ENCODE measurements at places on chromosomes 16 and 17.

GRCh38 chr16:55010492-55011160 is 80.0 kb downstream of the IRX5 start:
- no peak for DNase-seq

DNA sequence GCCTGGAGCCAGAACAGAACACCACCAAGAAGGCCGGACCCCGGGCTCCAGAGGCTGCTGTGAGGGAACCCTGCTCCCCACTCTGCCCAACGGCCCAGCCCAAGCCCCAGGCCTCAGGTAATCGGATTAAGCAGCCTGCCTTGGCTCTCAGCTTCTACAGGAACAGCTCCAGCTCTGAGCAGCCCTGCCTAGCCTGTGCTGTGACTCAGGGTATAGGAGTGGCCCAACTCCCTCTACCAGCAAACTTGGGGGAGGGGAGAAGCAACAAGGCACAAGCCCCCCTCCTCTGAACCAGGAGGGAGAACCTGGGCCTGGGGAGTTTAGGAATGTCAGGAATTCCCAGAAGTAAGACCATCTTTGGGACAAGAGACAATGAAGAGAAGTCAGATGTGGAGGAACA is 849 bp upstream of the SOX15 start:
- peak; percentile 86 for DNase-seq

DNA sequence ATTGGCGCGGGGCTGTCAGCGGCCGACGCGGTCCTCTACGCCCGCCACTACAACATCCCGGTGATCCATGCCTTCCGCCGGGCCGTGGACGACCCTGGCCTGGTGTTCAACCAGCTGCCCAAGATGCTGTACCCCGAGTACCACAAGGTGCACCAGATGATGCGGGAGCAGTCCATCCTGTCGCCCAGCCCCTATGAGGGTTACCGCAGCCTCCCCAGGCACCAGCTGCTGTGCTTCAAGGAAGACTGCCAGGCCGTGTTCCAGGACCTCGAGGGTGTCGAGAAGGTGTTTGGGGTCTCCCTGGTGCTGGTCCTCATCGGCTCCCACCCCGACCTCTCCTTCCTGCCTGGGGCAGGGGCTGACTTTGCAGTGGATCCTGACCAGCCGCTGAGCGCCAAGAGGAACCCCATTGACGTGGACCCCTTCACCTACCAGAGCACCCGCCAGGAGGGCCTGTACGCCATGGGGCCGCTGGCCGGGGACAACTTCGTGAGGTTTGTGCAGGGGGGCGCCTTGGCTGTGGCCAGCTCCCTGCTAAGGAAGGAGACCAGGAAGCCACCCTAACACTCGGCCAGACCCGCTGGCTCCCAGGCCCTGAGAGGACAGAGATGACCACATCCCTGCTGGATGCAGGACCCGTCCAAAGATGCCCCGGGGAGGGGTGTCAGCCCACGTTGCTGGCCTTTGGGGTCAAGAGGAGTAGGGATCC is 2.4 kb upstream of the NECAB2 start:
- no peak for DNase-seq

- no peak for DNase-seq
These were observed 6.0 kb downstream of the PLLP start for GRCh38 chr16:57278494-57278893.

DNA sequence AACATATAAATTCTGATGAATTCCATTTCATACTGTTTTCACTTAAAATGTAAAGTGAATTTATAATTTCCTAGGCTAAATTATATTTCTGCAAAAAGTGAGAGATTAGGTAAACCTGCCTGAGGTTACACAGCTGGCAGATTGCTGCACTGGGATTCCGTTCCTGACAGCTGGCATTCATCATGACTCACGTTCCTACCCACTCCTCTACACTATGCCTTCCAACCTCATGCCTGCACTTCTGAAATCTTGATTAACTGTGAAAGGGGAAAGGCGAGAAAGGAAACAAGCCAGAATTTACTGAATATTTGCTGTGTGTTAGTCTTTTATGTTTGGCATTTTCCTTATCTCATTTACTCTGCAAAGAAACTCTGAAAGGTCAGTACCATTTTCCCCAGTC is 73.3 kb upstream of the MON1B start:
- DNase-seq: peak; percentile 13

GRCh38 chr16:71565812-71566700 is 10.8 kb downstream of the TAT start:
- DNase-seq: no peak

GRCh38 chr16:65769055-65769465 is 597.4 kb upstream of the CDH5 start:
- peak; percentile 80 for DNase-seq

GRCh38 chr17:49576088-49576916 is 631 bp downstream of the NXPH3 start:
- DNase-seq: peak; percentile 52

GRCh38 chr17:74303305-74303704 is 22.7 kb upstream of the KIF19 start:
- DNase-seq: no peak

GRCh38 chr17:51362811-51363585 is 102.7 kb downstream of the UTP18 start:
- DNase-seq: peak; percentile 2

DNA sequence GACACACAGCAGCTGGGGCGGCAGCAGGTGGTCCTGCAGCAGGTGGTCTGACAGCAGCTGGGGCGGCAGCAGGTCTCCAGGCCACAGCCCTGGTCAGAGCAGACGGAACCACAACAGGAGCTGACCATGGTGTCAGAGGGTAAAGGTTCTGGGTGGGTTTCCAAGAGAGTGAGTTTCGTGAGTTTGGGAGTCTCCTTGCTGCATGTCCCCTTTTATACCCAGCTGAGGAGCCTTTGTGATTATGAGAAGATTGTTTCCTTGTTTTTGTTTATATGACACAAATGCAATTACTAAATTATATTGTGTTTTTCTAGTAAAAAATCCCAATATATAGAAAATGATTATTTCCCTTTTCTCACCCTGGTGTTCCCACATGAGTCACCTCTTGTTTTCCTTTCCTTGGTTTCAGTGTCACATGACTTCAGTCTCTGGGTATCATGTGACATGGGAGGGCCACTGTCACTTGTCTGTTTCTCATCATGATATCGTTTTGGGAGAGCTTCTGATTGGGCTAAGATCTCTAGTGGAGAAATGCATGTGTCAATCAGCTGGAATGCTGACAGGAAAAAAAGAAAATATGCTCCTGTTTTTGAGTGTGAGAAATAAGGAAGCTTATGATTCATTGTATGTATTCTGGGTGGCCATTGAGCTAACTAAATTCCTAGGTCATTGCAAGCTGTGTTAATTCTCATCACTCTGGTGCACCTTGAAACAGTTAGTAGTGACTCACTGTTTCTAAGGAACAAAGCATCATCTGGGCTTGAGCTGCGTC is at the start of gene KRTAP4-6:
KRTAP4-6 (minus strand) TSS at position 185 of the 772 bp plus-strand sequence; CDS start at position 128, 57 bp downstream.
- DNase-seq: peak; percentile 96

GRCh38 chr17:73599599-73599998 is 44.6 kb downstream of the SDK2 start:
- DNase-seq: no peak

- DNase-seq: no peak
These were observed 292.0 kb upstream of the CCL2 start for GRCh38 chr17:33962857-33963655.

DNA sequence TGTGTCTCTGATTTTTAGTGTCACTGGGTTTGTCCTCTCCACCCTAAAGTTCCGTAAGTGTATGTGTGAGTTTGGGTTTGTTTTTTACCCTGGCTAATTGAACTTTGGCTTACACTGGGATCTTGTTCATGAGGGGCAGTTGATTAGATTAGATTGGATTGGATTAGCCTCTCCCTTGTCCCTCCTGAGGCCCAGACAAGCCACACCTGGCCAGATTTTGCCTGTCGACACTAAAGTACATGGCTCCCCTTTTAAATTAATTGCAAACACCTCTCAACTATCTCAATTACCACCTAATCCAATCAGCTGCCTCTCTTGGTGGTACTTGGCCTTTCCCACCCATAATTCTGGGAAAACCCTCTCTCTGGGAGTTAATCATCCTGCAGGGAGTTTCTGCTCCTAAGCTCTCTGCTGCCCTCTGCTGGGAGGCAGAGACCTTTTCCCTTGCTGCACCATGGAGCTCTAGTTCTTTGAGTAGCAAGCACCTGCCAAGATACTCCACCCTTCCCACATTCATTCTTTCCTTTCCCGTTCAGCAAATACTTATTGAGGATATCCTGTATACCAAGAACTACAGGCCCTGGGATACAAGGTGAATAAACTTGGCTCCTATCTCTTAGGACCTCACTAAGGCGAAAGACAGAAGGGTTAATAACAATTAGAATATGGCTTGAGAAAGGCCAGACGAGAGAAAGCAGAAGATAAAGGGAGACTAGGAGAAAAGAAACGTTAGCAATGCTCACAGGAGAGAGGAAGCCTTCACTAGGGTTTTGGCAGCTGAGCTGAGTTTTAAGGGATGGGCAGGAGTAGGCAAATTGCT is 60.0 kb upstream of the MPHOSPH6 start:
- DNase-seq: peak; percentile 84

DNA sequence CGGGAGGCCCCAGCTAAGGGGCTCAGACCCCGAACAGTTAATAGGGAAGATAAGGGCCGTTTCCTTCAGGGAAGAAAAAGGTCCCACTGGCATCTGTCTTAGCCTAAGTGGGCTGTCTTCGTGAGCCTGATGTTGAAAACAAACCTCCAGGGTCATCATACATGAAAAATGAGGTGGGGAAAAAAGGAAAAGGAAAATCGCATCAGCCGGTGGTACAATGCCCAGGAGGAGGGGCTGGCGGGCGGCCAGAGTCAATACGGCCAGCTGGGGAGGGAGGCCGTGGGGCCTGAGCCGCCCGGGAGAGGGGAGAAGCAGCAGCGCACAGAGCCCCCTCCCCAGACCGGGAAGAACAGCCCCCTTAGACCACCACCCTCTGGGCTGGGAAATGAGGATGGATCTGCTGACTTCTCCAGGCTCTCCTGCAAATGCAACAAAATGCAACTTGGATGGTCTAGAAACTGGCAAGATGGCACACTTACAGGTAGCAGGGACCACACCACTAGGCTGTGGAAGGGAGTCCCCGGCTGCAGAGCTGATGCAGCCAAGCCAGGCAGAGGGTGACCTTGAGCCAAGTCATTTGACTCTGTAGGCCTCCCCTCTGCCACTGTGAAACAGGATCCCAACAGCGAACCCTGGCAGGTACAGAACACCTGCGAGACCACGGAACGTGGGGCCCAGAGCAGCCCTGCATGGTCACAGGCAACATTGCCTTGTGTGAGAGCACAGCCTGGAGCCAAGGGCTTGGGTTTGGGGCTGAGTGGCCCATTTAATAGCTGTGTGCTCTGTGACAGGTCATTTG is 448.5 kb downstream of the SOX9 start:
- no peak for DNase-seq
